ENCODE measurements at places on chromosomes 2 and 18.
A peak's percentile ranks its signal among the peaks of the same experiment; 100 is the strongest.

DNA sequence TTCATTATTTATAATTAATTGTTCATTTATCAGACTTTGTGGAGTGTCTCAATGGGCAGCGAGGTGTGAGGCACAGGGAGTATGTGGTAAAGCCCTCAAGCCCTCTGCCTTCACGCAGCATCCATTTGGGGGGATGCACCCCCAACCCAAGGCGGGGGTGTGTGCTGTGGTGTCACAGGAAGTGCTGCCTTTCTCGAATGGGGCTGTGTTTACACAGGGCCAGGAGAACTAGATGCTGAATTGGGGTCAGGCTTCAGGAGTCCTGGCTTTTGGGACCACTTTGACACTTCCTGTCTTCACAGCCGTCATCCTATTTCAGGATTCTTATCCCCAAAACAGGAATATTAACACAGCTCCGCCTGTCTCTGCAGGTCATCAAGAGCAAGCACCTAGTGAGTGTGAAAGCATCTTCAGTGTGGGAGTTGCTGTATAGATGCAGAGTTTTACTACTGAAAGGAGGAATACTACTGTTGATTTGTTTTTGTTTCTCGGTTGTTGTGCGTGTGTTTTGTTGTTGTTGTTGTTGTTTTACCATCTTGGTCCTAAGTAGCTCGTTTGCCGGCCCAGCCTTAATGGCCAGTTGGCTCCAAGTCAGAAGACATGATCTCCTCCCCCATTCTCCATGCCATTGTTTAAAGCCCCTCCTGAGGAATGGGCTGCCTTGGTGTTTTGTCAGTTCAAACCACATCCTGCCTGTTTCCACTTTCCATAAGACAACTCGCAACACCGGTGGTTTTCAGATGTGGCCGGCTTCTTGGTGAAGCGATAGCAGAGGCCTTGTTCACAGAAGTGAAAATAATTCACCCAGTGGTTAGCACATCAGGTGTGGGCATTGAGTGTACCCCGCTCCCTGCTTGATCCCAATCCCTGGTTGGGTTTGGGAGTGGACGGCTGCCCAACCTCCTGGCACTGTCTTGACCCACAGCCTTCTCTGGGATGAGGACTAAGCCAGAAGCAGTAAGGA lies 221.3 kb downstream of the BCL2 start:
- DNase-seq: no peak

DNA sequence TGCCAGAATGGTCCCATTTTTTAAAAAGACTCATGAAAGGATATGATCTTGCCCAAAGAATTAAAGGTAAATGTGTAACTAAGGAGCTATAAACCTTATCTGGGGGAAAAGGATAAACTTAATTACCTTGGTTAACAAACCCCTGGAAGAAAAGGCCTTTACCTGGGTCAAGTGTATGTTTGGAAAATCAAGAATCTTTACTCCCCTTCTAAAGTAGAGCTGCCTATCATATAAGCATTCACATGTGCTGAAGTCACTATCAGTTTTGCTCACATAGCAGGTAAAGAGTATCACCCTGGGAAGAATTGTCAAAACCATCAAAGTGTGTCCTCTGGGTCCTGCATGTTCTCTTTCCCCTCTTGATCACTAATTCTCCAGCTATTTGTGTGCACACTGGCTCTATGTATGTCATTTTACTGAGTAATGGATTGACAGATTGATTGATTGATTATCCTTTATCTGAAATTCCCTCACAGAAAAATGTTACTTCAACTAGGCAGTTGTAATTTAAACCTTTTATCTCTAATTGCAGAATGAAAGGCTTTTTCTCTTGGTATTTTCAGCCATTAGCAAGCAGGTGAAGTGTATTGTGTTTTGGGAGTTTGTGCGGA lies 199.4 kb downstream of the NOL4 start:
- no peak for DNase-seq

GRCh38 chr2:151668737-151669136 lies 65.5 kb downstream of the NEB start:
- no peak for DNase-seq

- DNase-seq: no peak
These were observed 39.8 kb downstream of the LMAN2L start for GRCh38 chr2:96700086-96700485.

GRCh38 chr2:189176516-189176915 lies 3.0 kb downstream of the COL5A2 start:
- DNase-seq: no peak

GRCh38 chr2:218033208-218033589 lies 30.4 kb upstream of the TNS1 start:
- DNase-seq: no peak

DNA sequence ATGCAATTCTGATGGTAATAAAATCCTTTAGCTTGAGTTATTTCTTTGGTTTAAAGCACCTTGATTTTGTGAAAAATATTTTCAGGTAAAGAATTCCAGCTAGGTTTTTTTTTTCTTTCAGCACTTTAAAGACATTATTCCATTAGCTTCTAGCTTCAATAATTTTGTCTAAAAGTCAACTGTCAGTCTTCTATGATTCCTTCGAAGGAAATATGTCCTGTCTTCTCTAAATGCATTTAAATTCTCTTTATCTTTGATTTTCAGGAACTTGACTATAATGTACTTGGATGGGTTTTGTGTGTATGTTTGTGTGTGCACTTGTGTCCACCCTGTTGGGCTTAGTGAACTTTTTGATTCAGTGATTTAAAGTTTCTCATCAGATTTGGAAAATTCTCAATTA lies 4.7 kb downstream of the LONRF2 start:
- DNase-seq: no peak

GRCh38 chr2:239706367-239706766 lies 305.5 kb upstream of the HDAC4 start:
- DNase-seq: no peak

GRCh38 chr2:153373510-153374279 lies 104.9 kb downstream of the RPRM start:
- no peak for DNase-seq

- DNase-seq: no peak
These were observed 213.3 kb downstream of the ACKR3 start for GRCh38 chr2:236782938-236783337.

DNA sequence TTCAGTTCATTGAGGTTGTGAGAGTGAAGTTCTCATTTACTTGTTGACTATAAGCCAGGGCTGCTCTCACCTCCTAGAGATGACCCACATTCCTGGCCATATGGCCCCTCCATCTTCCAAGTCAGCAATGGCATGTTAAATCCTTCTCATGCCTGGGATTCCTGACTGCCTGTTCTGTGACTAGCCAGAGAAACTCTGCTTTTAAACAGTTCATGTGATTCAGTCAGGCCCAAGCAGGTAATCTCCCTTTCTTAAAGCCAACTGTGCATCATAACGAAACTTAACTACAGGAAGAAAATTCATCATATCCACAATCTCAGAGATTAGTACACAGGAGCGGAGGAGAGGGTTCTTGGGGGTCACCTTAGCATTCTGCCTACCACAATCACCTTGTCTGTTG lies 11.5 kb downstream of the DPP4 start:
- no peak for DNase-seq

- DNase-seq: peak; percentile 52
These were observed 11.8 kb downstream of the GAREM2 start for GRCh38 chr2:26184555-26185303.

DNA sequence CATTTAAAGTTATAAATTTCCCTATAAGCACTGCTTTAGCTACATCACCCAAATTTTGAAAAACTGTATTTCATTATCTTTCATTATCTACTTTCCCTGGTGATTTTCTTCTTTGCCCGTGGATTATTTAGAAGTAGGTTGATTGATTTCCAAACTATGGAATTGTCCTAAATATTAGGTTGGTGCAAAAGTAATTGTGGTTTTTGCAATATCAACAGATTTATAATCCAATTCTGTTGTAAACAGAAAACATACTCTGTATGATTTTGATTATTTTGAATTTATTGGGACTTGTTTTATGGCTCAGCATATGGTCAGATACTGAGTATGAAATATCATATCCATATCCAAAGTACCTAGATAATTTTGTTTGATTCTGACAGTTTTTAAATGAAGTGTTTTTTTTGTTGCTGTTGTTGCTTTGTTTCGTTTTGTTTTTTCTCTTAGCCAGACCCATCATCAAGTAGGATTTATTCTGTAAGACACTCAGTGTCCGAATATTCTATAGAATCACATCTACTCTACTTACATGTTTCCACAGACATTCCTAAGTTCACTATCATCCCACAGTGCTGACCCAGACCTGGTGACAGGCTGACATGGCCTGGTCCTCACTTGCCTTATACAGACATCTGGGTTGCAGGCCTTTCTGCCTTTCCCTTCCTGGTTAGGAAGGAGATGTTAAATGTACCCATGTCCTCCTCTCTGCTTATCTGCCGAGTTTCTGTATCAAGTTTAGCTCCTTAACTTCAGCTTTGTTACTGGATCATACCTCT lies 2.1 kb upstream of the TRABD2A start:
- no peak for DNase-seq

- peak; percentile 59 for DNase-seq
These were observed 34.2 kb upstream of the PPP4R1 start for GRCh38 chr18:9648431-9649163.

- no peak for DNase-seq
These were observed 497.6 kb upstream of the TCF4 start for GRCh38 chr18:56085551-56085950.

DNA sequence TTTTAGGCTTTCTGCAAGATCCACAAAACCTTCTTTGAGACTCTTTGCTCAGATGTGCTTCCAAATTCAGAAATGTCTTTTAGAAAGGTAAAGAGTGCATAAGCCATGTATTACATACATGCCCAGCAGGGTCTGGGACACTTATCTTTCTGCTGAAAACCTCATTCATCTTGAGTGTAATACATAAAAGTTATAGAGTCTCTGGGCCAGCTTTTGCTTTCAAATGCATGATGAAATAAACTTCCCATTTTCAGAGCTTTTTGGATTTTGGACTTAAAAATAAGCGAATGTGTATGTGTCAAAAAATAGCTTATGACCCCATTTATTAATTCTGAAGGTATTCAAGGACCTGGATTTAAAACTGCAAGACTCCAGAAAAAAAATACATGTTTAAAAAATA lies 8.0 kb downstream of the CYRIA start:
- DNase-seq: no peak

- no peak for DNase-seq
These were observed 107.5 kb downstream of the DTNA start for GRCh38 chr18:34817636-34818035.

GRCh38 chr2:108278631-108279030 lies 10.1 kb upstream of the SULT1C2 start:
- DNase-seq: no peak

- DNase-seq: no peak
These were observed 79.9 kb downstream of the TMEM247 start for GRCh38 chr2:46559261-46559660.

GRCh38 chr2:150627526-150627925 lies 140.1 kb upstream of the RND3 start:
- no peak for DNase-seq

DNA sequence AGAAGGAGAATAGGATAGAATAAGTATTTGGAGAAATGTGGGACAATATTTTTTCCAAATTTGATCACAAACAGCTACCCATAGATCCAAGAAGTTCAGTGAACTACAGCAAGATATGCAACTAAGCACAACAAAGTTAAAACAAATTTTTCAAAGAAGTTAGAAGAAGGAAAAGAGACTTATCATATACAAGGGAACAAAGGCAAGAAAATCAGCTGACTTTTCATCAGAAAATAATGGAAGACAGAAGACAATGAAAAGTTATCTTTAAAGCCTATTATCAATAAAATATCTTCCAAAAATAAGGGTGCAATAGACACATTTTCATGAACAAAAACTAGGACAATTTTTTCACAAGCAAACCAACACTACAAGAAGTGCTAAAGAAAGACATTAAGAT lies 202.8 kb upstream of the FN1 start:
- DNase-seq: no peak

DNA sequence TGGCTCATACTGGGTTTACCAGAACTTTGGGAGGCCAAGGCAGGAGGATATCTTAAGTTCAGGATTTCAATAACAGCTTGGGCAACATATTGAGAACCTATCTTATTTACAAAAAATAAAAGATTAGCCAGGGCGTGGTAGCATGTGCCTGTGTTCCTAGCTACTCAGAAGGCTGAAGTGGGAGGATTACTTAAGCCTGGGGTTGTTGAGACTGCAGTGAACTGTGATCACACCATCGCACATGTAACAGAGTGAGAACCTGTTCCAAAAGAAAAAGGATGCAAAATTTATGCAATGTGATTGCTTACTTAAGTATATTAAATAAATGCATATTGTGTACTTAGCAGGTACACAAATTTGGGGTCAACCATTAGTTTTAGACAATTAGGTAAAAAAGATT lies 768.9 kb upstream of the CDH7 start:
- no peak for DNase-seq
